ENCODE measurements at places on chromosomes 11 and 22.

DNA sequence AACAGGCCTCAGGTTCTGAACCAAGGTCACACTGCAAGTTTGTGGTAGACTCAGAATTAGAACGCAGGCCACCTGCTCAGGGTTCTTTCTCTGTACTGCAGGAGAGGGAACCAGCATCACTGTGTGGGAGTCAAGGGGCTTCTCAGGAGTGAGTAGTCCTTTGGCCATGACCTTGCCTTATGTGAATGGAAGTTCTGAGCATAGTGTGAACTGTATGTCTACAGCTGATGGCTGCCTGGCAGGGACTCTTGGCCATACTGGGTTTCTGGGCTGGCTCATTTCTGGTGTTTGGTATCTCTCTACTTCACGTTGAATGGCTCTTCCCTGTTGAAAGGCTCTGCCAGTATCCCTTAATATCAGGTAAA, 40.1 kb upstream of the TUB start:
- no peak for DNase-seq

DNA sequence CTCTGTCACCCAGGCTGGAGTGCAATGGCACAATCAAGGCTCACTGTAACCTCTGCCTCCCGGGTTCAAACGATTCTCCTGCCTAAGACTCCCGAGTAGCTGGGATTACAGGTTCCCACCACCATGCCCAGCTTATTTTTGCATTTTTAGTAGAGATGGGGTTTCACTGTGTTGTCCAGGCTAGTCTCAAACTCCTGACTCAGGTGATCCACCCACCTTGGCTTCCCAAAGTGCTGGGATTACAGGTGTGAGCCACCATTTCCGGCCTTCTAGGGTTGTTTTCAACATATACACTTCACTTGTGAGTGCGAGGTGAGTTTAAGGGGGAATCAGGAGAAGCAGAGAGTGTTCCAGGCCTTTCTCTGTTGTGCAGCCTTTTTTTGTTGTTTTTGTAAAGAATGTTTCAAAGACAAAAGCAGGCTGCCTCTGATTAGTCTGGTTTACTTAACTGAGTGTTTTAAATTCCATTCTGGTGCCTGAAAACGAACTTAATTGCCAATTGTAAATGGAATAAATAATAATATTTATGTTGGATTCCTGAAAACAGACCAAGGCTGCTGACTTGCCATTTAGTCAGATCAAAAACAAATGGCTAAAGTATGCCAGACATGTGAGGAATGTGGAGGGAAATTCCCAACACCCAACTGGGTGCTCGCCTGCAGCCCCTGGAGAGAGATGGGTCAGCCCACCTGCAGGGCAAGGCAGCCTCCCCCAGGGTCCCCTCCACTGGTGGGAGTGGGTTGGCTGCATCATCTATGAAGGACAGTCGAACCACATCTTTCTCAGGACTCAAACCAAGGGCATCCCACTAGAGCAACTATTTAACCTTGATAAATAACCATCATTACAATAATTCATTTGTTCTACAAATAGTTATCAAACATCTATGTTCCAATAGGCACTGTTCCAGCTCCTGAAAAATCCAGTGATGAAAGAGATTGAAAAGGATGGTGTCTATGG, 4.6 kb upstream of the RANGAP1 start:
- DNase-seq = no peak

DNA sequence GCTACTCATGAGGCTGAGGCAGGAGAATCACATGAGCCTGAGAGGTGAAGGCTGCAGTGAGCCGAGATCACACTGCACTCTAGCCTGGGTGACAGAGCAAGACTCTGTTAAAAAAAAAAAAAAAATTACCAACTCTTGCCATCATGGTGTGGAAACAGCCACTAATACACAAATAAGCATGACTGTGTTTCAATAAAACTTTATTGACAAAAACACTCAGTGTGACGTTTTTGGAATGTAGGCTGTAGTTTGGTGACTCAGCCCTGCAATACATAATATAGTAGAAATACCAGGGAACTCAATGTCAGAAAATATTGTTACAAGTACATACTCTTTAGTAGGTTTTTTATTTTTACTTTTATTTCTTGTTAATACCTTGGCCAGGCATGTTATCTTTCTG, 207.1 kb downstream of the CASP12 start:
- no peak for DNase-seq

GRCh38 chr22:42915980-42916765, 59.1 kb upstream of the ARFGAP3 start:
- no peak for DNase-seq

DNA sequence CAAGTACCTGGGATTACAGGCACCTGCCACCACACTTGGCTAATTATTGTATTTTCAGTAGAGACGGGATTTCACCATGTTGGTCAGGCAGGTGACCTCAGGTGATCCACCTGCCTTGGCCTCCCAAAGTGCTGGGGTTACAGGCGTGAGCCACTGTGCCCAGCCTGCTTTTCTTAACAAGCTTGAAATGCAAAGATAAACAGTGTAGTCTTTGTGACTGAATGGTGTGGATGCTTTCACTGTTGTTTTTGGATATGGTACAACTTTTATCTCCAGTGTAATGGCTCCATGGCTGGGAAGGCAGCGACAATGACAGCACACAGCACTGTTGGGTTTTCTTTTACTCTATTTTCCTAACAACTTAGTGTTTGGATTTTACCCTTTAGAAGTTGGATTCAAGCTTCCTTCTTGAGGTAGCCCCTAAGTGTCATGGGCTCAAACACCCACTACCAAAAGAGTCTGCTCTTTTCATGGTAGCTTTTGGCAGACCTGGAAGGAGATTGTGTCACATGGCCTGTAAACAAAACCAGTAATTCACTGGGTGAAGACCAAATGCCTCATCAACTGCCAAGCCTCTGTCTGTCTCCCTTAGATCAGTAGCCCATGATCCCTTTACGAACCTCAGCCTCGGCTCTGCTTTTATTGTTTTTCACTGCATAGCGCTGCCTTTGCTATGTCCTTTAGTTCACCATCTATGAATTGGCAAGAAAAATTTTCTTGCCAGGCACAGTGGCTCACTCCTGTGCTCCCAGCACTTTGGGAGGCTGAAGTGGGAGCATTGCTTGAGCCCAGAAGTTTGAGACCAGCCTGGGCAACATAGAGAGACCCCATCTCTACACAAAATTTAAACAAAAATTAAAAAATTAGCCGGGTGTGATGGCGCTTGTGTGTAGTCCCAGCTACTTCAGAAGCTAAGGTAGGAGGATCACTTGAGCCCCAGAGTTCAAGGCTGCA, 6.4 kb downstream of the VPS51 start:
- no peak for DNase-seq

GRCh38 chr11:62046568-62047100, 77.2 kb upstream of the INCENP start:
- DNase-seq = no peak

GRCh38 chr11:83717537-83717936, 431.4 kb upstream of the CCDC90B start:
- DNase-seq = no peak

GRCh38 chr11:72569966-72570892, 104.0 kb downstream of the PDE2A start:
- DNase-seq = no peak

DNA sequence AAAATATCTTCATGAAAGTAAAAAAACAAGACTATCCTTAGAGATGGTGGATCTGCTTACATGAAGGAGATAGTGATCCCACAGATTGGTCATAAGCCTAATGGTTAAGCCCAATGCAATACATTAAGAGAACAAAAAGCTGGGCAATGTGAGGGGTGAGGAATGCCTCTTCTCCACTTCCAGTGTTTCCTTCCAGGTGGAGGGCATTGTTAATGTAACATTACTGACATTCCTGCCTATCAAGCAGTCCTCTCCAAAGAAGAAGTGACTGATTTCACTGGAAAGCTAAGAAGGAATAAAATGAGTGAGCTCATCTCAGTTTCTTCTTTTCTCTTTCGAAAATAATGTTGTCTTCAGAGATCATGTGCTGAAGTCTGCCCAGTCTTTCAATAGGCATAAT, 207.8 kb downstream of the RAB38 start:
- no peak for DNase-seq

DNA sequence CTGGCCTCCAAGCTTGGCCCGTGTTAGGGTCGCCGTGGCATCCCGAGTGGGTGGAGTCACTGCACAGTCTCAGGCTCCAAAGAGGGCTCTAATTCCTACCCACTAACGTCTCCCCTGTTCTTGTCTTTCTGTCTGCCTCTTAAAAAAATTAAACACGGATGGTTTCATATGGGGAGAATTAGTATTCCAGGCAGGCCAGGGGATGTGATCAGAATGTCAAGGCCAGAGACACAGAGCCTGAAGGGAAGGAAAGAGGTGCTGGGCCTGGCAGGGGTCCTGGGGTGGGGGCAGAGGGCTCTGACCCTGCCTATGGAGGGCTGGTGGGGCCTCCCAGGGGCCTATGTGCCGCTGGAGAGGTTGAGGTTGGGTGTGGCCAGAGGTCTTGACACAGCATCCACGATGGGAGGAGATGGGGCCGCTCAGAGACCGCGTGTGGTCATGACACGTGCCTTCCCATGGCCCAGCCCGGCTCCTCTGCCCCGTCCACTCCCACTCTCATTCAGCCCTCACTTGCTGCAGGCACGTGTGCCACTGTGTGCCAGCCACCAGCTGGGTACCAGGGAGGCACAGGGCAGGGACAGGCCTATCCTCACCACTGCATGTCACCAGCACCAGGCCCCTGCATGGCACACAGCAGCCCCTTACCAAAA, 56.5 kb downstream of the FLRT1 start:
- no peak for DNase-seq

DNA sequence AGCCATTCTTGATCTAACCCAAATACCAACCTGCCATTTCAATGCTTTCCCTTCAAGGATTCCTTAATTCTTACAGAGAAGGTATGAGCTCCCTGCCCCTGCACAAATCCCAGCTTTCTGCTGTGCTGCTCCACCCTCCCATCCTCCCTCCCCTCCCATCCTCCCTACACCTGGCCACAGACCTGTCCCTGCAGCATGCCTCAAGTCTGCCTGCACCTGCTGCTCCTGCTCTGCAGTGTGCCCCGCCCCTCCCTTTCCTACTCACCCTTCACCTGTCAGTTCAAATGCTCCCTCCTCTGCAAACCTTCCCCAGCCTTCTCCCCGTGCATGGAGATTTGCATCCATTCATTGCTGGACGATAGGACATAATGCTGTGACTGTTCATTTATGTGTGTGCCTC, 139.9 kb upstream of the NARS2 start:
- peak; percentile 21 for DNase-seq

DNA sequence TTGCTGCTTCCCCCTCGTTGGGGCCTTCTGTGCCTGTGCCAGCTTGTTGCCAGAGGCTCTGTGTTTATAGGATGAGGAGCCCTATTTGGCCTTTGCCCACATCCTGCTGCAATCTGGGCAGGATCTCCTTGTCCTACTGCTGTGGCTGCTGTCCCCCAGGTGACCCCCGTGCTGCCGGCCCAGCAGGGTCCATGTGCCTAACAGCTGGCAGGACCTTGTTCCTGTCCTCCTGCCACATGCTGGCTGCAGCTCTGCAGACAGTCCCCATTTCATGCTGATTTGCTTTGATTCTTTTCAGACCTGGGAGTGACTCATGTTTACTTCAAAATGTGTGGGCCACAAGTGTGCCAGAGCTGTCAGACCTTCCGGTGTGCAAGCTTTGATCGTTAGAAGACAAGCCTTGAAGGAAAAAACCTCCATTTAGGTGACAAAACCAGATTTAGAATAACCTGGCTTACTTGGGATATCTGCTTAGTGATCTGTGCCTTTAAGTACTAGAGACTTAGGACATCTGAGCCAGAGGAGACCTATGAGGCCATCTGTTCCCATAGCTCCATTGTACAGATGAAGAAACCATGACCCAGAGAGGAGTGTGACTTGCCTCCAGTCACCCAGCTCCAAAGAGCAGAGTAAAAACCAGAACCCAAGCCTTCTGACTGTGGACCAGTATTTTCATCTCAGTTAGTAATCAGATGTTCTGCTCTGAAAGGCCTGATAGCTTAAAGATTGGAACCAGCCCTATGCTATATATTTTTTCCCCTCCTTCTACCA, 11.1 kb downstream of the NAV2 start:
- DNase-seq = no peak

GRCh38 chr11:61554172-61554988, 26.5 kb downstream of the SYT7 start:
- DNase-seq = no peak

- no peak for DNase-seq
Observed at GRCh38 chr11:1728301-1728700, 22.1 kb downstream of the IFITM10 start.

DNA sequence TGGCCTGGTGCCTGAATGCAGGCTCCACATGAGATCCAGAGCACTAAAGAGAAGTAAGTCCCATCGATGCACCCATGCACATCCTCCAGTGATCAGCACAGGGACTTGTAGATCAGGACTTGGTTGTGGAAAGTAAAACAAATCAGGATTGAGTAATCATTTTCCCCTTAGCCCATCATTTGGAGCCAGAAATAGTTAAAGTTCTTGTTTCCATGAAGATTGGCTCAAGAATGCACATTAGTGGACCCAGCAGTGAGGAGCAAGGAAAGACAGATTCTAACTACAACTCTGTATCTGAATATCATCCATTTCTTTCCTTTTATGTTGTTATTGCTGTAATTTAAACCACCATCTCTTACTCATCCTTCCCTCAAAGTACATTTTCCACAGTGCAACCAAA, 19.1 kb downstream of the CCDC83 start:
- DNase-seq = no peak

GRCh38 chr11:5564259-5565019, 16.1 kb upstream of the OR52H1 start:
- DNase-seq = no peak

DNA sequence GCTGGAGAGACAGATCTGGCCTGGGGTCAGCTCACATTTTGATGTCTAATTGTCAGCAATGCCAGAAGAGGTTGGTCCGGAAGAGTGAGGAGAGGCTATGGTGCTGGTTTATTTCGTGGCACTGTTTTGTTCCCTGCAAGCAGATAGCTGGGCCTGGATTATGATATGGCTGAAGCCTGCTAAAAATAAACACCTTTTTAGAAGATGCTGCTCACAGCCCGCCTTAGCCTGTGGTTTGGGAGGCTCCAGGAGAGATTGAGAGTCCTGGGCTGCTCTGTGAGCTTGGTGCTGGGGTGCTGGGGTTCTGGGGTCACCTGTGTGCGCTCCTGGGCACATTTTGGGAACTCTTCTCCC, 29.6 kb upstream of the ALX4 start:
- DNase-seq = no peak

- DNase-seq = no peak
Observed at GRCh38 chr11:7689239-7689638, 15.9 kb upstream of the CYB5R2 start.

DNA sequence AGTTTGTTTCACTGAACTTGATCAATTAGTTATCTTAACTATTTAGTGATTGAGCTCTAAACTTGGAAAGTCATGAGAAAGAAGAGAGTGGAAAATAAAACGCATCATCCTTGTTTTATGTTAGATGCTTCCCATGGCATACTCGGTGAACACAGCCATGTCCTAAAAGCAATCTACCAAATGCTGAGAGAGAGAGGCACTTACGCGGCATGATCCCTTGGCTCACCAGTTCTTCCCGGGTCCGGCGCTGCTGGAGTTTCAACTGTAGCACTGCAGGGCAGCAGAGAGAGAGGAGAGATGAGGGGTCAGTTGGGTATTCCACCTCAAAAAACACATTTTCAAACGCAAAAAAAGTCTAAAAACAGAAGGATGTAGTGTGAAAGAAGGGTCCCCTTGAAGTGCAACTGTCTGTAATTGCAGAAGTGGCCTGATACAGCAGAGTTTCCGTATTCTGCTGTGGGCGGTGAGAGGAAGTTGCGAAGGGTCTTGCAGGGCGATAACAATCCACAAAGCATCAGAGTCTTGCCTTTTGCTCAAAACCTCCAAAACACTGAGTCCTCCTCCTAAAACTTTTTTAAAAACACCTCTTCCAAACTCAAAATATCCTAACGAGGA, 92.7 kb downstream of the SGSM3 start:
- DNase-seq = no peak

All from NCI-H2107 (cell line).